ENCODE measurements at places on chromosomes 6 and 20.

DNA sequence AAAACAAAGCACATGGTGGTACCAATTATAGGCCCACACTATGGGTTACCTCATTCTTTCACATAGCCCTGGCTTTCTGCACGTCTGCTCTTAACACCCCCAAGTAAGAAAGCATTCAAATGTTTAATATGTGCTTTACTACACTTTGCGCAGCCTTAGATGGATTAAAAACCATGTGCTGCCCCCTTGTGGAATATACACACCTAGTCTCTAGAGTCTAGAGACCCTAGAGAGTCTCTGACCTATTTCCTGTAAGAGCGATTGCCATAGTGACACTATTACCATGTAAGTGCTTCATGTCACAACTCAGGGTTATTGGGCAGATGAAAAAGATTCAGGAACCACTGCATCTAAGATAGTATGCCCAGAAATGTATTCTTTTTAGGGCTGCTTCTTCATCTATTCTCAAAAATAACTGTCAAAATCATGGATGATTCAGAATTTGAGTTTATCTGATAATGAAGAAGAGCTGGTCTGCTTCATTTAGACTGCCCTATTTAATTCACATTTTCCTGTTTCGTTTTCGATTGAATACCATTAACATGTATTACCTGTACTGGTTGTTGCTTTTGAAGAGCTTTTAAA lies 186.3 kb downstream of the ADGB start:
- no peak for DNase-seq

GRCh38 chr6:170347091-170347490 lies 40.5 kb downstream of the FAM120B start:
- DNase-seq: no peak

- no peak for DNase-seq
Measured at GRCh38 chr20:58192065-58192464, 36.4 kb downstream of the ANKRD60 start.

GRCh38 chr6:28910901-28911690 lies 12.7 kb downstream of the TRIM27 start:
- no peak for DNase-seq
